ENCODE measurements at places on chromosomes 6 and 20.

GRCh38 chr6:107611094-107611810 is 121.3 kb downstream of the SOBP start:
- DNase-seq, result no peak

GRCh38 chr6:32226434-32226833 is 2.6 kb upstream of the NOTCH4 start:
- no peak for DNase-seq

DNA sequence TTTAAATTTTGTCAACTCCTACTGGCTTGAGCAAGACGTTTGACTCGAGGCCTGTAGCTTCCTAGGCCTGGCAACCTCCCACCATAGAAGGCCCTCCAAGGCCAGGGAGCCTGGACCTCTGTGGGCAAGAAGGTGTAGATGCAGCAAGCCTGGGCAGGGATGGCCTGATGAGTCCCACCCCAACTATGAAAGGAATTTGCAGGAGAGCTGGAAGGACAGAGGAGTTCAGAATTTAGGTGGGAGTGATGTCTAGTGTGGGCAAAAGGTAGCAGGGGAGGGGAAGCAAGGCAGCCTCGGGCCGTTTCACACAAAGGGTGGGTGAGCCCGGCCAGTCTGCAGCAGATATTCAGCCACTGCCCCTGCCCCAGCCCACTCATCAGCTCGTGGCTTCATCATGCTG is 245.2 kb downstream of the CDH26 start:
- no peak for DNase-seq

- DNase-seq, result no peak
Observed at GRCh38 chr6:142695016-142695415, 250.0 kb downstream of the HIVEP2 start.

DNA sequence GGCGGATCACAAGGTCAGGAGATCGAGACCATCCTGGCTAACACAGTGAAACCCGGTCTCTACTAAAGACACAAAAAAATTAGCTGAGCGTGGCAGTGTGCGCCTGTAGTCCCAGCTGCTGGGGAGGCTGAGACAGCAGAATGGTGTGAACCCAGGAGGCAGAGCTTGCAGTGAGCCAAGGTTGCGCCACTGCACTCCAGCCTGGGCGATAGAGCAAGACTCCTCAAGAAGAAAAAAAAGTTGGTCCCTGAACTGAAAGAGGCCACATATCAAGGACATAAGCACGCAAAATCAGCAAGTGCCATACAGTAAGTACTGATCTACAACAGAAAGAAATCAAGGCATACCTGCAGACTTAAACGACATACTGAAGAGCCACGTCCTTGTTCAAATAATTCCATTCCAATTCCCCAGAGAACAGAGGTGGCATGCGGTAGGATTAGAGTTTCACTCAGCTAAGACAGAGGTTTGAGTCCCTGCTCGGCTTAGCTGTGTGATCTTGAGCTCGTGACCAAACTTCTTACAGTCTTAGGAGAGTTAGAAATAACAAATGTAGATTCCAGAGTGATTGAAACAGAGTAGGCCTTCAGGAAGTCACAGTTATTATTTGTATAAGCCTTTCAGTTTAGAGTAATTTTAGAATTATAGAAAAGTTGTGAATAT is 29.2 kb downstream of the B4GALT5 start:
- DNase-seq, result no peak

DNA sequence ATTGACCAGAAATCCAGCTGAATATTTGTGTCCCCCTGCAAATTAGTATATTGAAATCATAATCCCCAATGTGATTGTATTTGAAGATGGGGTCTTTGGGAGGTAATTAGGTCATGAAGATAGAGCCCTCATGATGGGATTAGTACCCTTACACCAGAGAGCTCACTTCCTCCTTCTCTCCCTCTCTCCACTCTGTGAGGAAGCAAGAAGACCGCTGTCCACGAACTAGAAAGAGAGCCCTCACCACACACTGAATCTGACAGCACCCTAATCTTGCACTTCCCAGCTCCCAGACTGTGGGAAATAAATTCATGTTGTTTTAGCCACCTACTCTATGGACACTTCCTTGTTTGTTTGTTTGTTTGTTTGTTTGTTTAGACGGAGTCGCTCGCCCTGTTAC is 11.9 kb upstream of the PLAGL1 start:
- no peak for DNase-seq

DNA sequence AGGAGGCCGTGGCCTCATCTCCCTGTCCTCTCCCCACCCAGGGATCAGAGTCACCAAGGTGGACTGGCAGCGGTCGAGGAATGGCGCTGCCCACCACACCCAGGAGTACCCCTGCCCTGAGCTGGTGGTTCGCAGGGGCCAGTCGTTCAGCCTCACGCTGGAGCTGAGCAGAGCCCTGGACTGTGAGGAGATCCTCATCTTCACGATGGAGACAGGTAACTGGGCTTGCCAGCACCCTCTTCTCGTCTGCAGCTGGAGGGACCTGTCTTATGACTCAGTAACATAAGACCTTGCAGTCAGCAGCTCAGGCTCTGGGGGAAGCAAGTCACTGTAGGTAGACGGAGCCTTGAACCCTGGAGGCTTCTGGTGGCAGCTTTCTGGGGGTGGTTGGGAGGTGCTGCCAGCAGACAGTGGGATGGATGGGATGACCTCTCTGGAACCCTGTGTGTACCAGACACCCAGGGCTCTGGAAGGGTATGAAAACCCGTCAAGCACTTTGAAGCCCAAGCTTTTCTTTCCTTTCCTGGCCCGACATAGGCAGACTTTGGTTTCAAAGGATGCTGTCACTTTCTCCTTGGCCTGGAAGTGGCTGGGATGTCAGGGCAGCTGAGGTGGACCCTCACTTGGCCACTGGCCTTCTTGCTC is 13.8 kb downstream of the TGM6 start:
- DNase-seq, result no peak

- DNase-seq, result peak; percentile 22
Observed at GRCh38 chr6:51489133-51489532, 598.3 kb downstream of the PKHD1 start.

DNA sequence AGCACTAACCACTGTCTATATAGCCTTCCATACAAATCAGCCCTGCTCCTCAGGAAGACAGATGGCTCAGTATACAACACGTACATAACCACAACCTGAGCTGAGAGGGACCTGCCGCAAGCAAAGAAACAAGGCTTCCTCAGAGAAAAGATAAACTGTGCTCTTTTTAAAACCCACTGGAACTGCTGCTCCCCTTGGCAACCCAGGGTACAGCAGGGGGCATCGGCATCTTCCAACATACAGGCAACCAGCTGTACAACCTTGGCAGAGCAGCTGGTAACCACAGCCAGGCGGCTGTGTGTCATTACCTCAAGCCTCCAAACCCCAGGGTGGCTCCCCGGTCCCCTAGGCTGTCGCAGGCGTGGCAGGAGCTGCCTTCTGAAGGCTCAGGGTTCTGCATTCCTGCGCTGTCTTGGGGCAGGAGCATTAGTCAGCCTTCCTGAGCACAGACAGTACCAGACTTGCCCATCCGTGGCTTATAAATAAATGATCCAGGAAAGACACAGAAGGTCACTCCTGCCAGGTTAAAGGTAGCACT is 249.5 kb downstream of the ADGRG6 start:
- peak; percentile 7 for DNase-seq

GRCh38 chr6:110233770-110234374 is 53.6 kb downstream of the CDC40 start:
- DNase-seq, result no peak

DNA sequence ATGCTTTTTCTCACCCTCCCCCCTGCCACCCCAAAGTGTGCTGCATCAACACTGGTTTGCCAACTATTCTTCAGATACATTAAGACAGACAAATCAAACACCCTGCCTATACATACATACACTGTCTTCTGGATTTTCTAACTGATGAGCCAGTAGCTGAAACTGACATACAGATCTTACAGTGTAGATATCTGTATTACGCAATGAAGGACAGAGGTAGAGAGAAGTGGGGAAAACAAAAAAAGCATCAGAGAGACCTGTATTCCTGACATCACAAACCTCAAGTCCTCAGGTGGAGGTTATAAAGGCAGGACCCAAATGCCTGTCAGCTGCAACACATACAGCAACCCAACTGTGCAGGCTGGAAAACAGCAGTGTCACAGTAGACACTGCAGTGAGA is 535.4 kb downstream of the HACE1 start:
- DNase-seq, result no peak

DNA sequence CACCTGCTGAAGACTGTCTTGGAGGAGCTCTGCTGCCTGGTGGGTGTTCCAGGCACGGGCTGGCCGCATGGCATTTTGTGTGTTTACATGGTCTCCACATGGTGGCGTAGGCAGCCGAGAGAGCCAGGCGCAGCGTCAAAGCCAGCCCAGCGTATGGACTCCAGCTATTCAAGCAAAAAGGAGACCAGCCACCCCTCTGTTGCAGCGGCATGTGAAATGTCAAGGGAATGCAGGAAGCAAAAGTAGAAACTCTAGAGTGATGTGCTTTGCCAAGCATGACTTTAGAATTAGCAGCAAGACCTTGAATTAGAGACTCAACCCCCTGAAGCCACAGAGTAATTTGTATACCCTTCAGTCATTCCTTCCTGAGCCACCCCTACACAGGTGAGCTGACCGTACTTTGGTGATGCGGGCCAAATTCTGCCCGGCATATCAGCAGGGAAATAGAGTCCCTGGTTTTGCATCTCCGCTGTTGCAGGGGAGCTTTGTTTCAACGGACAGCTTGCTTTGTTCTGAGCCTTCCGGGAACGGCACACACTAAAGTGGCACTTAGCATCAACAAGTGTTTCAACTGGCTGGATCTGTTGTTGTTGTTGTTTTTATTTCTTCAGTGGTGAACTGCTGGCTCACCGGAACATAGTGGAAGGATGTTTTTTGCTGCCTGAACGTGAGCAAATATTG is 48.5 kb downstream of the FNDC1 start:
- DNase-seq, result peak; percentile 74

- no peak for DNase-seq
Observed at GRCh38 chr6:150029749-150030148, 4.4 kb upstream of the RAET1L start.

DNA sequence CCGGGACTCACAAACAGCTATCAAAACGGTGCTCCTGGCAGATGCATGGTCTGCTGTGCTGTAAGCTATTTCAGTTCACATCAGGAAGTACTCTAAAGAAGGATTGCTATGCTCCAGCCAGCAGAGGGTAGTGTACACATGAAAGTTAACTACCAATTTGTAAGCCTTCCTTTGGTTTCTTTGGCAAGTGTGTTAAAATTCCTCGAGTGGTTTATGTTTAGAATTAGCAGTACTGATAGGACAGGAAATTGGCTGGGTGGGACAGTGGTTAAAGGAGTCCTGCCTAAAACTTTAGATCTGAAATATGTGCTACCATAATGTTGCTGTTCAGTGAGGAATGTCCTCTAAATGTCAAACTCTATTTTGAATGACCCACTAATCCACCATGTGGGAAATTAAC is 47.4 kb downstream of the TRMT11 start:
- DNase-seq, result peak; percentile 2

GRCh38 chr20:19185083-19185482 is 27.4 kb upstream of the SLC24A3 start:
- DNase-seq, result no peak

DNA sequence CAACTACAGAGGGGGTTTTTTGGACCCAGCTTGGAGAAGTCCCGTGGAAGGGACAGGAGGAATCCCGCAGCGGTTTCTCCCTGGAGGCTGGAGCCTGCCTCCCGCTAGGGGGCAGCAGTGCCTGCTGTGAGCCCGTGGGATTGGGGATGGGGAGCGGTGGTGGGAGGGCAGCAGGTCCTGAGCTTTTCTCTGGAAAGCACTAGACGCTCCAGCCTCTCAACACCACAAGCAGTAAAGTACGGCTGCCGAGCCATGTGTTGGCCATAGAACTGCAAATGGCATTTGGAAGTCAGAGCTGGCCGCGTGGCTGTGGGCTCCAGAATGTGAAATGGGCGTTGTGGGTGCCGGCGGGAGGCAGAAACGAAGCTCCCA is 47.8 kb downstream of the GMPR start:
- no peak for DNase-seq

DNA sequence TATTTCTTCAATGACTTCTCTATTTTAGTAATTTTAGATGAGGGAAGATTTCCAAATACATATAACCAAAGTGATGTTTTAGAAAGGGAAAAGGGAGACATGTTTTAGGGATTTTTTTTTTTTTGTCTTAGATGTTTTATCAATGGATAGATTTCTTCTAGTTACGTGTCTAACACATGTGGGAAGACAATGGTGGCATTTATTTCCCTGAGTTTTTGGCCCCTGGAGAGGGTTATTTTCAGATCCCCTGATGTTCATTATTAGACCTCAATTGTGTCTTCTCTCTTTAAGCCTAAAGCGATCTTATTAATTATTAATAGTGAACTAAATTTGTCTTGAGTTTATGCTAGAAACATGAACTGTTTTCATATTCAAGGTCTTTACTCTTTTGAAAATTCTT is 30.3 kb downstream of the TRMT11 start:
- no peak for DNase-seq

DNA sequence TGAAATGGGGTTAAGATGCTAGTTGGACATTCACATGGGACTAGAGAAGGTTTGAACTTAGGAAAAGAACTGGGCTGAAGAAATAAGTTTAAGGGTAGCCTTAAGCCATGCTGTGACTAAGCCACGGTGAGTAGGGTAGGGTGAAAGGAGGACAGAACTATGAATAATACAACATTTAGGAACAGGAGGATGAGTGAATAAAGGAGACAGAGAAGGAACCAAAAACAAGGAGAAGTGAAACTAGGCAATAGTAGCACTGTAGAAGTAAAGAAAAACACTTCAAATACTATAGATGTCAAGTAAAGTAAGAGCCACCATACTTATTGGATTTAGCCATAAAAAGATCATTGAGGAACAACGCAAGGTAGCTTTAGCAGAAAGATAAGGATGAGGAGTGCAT is 111.2 kb downstream of the KCNQ5 start:
- no peak for DNase-seq

DNA sequence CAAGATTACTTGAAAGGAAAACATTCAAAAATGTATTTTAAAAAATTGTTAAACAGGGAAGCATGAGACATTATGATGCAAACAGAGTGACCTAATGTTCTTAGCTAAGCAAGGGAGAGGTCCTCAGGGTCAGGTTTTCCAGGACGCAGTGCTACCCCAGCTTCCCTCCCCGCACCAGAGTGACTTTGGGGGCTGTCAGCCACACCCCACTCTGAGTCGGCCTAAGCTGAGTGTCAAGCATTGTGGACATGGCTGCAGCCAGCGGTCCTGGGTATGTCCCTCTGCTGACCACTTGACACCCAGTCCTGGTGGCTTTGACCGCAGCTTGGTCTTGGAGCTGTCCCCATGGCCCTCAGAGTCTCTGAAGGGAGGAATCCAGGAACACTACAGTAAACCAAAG is 54.9 kb upstream of the CD93 start:
- DNase-seq, result no peak

DNA sequence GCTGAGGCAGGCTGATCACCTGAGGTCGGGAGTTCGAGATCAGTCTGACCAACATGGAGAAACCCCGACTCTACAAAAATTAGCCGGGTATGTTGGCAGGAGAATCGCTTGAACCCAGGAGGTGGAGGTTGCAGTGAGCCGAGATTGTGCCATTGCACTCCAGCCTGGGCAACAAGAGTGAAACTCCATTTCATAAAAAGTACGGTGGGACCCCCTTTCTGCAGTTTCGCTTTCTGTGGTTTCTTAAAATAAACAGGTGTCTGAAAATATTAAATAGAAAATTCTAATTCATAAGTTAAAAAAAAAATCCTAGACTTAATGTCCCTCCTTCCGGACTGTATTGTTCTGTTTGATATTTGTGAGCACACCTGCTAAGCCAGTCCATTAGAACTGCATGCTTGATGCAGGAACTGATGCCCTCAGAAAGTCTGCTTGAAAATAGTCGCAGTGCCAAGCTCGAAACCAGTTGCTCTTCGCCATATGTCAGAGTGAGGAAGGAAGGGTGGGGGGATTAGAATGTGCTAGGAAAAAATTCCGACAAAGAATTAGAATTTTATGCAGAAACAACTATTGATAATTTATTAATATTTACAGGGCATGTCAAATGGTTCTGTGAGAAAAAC is 85.9 kb downstream of the JARID2 start:
- no peak for DNase-seq

- DNase-seq, result no peak
Observed at GRCh38 chr6:150189122-150189521, 46.3 kb downstream of the PPP1R14C start.

All from NCI-H345 (cell line).